ENCODE measurements at places on chromosomes 4 and X. TPM values are rescaled to one million over a fixed set of nuclear protein-coding genes. Genes with fewer than 3 reads are reported as not detected.

- no peak for DNase-seq
Observed at GRCh38 chr4:184457535-184458249, 16.7 kb downstream of the IRF2 start.

DNA sequence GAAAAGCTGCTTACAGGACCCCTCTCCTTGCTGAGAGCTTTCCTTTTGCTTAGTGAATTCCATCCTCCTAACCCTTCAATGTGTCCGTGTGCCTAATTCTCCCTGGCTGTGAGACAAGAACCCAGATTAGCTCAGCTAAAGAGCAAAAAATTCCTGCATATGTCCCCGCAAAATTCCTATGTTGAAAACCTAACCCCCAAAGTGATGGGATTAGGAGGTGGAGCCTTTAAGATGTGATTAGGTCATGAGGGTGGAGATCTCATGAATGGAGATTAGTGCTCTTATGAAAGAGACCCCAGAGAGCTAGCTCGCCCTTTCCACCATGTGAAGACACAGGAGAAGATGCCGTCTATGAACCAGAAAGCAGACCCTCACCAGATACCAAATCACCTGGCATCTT lies 503.0 kb upstream of the DIAPH2 start:
- no peak for DNase-seq

DNA sequence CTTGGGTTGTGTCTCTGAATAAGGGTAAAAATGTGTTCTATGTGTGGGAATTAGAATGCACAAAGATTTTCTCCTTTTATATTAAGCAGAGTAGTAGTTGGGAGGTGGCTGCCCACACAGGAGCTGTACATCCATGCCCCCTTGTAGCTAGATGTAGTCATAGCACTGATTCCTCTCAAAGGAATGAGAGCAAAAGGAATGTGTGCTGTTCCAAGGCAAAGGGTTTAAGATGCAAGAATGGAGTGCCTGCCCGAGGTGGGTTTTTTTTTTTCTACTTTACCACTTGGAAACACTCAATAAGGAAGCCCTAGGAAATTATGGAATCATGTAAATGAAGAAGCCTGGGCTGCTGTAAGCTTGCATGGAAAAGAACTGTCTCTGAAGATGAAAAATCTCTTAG lies 2183.2 kb upstream of the AGA start:
- DNase-seq: peak; percentile 68

DNA sequence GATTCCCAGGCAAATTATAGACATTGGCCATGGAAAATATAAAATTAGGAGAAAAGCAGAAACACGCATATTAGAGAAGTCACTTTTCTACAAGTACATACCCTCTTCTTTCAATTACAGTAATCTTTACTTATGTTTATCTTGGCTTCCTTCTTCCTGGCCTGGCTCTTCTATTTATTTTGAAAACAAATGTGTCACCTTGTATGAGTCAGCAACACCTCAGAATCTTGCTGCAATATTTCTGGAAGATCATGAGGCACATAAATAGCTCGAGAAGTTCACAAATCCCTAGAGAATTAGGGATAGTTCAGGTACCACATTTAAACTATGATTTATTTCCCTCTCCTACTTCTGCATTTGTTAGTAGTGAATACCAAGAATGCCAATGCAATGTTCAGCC lies 124.6 kb downstream of the ANOS1 start:
- peak; percentile 18 for DNase-seq

ART3 gene
- total RNA-seq: not detected

CORIN gene
- total RNA-seq: 0.05 TPM

TBC1D8B gene
- total RNA-seq: 9.5 TPM

ZIC3 gene
- not detected for total RNA-seq

MAGEB10 gene
- total RNA-seq: 0.10 TPM
